Stimulated activated CD4-positive, alpha-beta T cell treated with anti-CD3 and anti-CD28 coated beads, Interleukin-15, amount 100 ng/mL, for 48 hours (primary cell): ENCODE measurements at places on chromosomes 11 and 22.

- no peak for DNase-seq
These were observed 24.1 kb downstream of the FDX1 start for GRCh38 chr11:110453684-110454354.

DNA sequence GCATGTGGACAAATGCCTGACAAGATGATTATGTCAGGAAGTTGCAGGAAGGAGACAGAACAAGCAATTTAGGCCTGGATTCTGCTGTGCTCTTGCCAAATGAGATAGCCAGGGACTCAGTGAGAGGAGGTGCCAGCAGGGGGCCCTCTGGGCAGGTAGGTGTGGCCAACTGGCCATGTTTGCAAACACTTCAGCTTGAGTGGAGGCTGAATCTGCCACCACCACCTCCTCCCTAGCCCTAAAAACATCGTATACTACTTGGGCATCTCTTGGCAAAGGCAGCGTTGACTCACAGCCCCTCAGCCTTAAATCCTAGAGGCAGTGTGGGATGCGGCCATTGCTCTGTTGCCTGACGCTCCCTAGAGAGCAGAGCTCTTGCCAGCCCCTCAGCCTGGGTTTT is 95.1 kb upstream of the PLET1 start:
- DNase-seq: no peak

DNA sequence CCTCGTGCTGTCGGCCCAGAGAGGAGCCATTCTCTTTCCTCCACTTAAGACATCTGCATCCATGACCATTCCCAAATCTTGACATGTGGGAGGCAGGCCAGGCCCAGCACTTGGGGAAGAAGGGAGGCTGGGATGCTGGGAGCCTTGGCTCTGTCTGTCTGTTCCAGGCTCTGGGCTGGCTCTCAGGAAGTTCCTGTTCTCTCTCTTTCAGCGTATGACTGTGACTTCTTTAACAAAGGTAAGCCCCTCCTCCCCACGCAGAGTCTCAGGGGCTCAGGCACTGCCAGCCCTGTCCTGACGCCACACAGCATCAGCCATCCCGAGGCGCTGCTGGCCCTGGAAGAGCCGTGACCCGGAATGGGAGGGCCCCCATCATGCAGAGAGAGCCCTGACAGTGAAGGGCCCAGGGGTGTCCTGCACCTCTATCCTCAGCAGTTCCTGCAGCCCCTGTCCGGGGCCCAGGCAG is 52.4 kb downstream of the OTOG start:
- no peak for DNase-seq

DNA sequence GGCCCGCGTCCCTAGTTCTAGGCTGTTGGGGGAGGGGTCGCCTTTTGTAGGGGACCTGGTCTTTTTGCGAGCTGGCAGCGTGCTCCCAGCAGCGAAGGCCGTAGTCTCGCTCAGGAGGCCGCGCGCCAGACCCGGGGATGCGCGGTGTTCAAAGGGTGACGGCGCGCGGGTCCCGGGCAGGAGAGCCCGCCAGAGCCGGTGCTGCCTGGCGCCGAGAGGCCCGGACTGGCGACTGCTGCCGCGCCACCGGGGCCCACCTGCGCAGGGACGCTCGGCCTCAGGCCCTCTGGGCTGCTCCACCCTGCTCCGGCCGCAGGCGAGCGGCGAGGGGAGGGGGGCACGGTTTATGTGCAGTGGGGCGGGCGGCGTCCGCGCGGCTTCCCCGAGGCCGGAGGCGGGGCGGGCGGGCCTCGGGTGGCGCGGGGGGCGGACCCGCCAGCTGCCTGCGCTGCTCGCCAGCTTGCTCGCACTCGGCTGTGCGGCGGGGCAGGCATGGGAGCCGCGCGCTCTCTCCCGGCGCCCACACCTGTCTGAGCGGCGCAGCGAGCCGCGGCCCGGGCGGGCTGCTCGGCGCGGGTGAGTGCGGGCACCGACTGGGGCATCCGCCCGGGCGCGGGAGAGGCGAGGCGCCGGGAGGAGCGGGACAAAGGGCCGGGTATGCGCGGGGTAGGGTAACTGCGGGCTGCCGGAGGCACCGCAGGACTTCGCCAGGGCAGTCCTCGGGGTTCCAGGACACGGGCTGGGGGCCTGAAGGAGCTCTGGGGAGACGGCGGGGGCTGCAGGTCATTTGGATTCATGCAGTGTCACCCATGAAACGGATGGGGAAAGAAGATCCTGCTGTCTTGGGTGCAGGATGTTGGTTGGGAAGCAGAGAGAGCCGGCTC is at the start of gene PRSS23:
Gene PRSS23 (plus strand): TSS at position 467 of the 884 bp plus-strand sequence. CDS start 7,102 bp downstream, outside the sequence.
- DNase-seq: no peak

DNA sequence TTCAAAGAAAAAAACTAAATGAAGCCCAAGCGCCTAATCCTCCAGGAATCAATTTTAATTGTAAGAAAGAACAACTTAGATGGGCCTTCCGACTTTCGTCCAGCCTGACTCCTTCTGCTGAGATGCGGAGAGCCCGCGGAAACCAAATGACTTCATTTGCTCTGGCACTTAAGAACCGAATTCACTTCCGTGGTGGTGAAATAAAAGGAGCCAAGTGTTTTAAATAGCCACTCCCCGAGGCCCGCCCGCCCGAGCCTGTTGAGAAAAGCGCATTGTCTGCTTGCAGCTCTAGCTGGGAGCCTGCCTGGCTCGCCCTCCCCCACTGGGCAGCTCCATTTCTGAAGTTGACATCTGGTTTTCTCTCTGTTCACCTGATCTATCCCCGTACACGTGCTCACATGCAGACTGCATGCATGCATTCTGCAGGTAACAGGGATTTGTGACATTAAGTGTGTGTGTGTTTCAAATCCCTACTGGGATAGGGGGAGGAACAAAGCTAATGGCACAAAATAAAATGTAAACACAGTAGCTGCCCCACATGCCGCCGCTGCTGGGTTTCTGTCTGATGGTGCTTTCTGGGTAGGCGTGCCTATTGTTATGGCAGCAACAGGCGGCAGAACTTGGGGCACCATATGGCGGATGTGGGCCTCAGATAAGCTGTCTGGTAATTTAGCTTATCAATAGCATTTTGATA is 6.2 kb downstream of the TEAD1 start:
- no peak for DNase-seq

GRCh38 chr11:98771791-98772190 is 249.0 kb upstream of the CNTN5 start:
- no peak for DNase-seq

- DNase-seq: no peak
These were observed 127.9 kb downstream of the WT1 start for GRCh38 chr11:32307471-32307870.

GRCh38 chr22:34430386-34430785 is 510.1 kb upstream of the LARGE1 start:
- DNase-seq: no peak

GRCh38 chr22:46352691-46353386 is 17.3 kb downstream of the TRMU start:
- no peak for DNase-seq

DNA sequence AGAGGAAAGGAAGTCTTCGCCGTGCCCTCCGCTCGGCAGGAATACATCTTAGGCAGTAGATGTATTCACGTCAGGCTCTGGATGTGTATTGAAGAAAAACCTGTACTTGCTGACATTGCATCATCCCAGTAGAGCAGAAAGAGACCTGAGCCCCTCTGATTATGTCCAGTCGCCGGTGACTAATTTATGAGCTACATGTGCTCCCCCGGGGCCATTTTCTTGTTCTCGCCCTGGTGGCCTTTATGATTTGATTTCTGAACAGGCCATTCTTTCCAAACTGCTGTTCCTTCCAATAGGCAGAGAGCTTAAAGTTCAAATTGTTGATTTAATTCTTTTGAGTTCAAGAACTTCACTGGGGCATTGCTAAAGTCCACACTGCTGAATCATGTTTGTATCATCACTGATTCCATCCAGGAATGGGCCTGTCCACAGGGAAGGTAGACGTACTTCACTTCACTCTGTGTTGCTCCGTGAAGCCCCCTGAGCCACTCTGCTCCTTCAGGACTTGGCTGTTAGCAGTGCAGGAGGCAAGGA is 137.3 kb upstream of the RASSF10 start:
- no peak for DNase-seq

- no peak for DNase-seq
These were observed 4.9 kb downstream of the MYRF start for GRCh38 chr11:61757213-61757862.

- DNase-seq: no peak
These were observed 35.5 kb downstream of the SPATA19 start for GRCh38 chr11:133809569-133810491.

DNA sequence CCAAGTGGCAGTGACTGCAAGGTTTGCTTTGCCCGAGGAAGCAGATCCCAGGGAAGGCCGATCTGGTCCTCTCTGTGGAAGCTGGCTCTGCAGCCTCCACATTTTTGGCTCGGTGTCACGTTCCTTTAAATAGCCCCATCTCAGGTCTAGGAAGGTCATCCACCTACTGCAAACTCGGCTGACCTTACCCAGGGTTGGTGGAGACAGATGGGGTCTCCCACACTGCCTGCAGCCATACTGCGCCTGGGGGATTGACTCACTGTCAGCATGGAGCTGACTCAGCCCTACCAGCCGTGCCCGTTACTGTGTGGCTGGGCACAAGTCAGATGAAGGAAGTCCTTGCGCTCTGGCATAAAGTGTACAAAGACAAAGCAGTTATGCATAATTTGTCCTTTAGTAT is 16.9 kb downstream of the CDPF1 start:
- no peak for DNase-seq

GRCh38 chr11:72069787-72070251 is 10.5 kb downstream of the NUMA1 start:
- no peak for DNase-seq

- no peak for DNase-seq
These were observed 9.6 kb downstream of the SULT4A1 start for GRCh38 chr22:43852573-43853327.

- DNase-seq: no peak
These were observed 29.0 kb downstream of the TXN2 start for GRCh38 chr22:36452250-36452977.

DNA sequence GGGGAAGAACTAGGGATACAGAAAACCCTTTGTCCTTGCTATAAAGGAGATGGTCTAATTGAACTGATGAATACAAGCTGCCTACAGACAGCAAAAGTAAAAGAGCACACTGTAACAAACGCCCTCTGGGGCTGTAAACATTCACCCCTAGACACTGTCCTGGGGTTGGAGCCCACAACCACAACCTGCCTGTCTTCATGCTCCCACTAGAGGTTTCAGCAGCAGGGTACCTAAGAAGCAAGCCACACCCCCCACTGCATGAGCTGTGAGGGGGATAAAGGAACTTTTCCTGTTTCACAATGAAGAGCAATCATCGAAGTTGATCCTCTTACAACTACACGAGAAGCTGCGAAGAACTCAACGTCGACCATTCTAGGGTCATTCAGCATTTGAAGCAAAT is 90.5 kb upstream of the LUZP2 start:
- no peak for DNase-seq

- no peak for DNase-seq
These were observed 39.9 kb downstream of the MS4A2 start for GRCh38 chr11:60128376-60128775.

- DNase-seq: no peak
These were observed 35.8 kb downstream of the TMPRSS5 start for GRCh38 chr11:113670149-113670830.

GRCh38 chr11:96986516-96986915 is 596.7 kb downstream of the JRKL start:
- no peak for DNase-seq

GRCh38 chr22:22369964-22370270 is 125.3 kb downstream of the VPREB1 start:
- DNase-seq: no peak

GRCh38 chr22:42797011-42797410 is 60.1 kb downstream of the ARFGAP3 start:
- no peak for DNase-seq

DNA sequence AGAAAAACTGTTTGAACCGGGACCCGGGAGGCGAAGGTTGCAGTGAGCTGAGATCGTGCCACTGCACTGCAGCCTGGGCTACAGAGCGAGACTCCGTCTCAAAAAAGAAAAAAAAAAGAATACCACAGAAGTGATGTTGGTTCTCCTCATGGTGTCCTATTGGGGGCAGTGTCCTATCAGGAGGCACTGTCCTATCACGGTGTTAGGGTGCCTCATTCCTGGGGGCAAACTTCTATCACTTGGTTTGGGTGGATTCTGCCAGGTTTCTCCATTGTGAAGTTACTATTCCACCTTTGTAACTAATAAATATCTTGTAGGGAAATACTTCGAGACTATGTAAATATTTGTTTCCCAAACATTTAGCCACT is 19.6 kb downstream of the PRR14L start:
- DNase-seq: no peak

- DNase-seq: no peak
These were observed 101.6 kb downstream of the CCDC81 start for GRCh38 chr11:86476109-86476861.

GRCh38 chr11:74208507-74208906 is 37.4 kb downstream of the PPME1 start:
- no peak for DNase-seq

DNA sequence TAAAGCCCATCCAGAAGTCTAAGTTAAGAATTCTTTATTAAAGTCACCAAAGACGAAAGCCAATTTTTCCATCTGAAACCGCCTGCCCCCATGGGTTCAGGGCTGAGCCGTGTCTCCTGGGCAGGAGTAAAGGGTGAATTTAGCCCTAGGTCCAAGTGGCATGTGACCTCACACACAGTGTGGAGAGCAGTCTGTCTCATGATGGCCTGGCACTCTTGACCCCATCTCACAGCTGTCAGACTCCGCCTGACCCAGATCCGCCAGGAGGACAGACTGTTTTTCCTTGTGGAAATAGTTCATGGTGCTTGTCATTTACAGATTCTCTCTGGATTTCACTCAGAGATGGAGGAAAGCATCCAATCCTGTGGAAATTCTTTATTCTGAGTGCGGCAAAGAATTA is 109.7 kb downstream of the GALNT18 start:
- no peak for DNase-seq

DNA sequence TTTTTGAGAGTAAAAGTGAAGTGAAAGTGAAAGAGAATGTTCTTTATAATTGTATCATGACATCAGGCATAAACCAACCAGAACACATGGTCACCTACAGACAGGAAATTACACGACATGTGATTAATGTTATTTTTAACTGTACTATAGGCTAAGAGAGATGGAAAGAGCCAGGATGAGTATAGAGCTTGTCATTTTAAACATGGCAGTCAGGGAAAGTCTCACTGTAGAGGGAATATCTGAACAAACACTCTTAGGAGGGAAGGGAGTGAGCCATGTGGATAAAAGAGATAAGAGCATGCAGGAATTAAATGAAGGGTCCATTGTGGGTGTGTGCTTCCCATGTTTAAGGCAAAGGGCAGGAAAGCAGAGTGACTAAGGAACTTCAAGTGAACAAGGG is 599.1 kb upstream of the FAT3 start:
- no peak for DNase-seq

DNA sequence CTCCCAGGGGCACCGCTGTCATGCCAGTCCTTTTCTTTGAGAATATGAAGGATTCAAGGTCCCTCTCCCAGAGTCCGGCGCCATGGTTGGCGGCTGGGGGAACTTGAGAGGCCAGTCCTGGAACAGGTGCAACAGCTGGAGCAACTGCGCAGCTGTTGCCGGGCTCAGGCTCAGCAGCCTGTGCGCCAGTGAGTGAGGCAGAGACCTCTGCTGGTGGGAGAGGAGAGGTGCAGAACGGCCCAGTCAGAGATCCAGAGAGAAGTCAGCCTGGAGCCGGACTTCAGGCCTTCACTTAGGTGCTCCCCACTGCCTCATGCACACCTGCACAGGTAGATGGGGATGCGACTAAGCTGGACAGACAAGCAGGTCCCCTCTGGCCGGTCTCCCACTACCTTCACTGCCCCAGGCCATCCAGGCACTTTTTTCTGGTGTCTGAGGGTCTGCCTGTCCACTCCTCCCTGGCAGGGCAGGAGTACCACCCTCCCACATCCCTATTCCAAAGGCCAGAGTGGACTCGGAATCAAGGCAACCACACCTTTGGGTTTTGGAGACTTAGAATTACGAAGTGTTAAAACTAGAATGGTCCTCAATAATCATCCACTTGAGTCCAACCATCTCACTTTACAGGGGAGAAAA is 4.6 kb downstream of the CHRDL2 start:
- peak; percentile 53 for DNase-seq
